C1 segment of cervical spinal cord (tissue), 14 donors: ENCODE measurements at places on chromosomes 4 and X.

GRCh38 chrX:21479695-21480270 lies 105.6 kb downstream of the CNKSR2 start:
- no peak for DNase-seq

GRCh38 chr4:42671431-42672194 lies 14.7 kb upstream of the ATP8A1 start:
- DNase-seq = no peak

GRCh38 chr4:159060161-159060560 lies 42.7 kb upstream of the RAPGEF2 start:
- peak; percentile 2 for DNase-seq

- DNase-seq = no peak
Observed at GRCh38 chrX:109270580-109271484, 211.1 kb downstream of the GUCY2F start.

DNA sequence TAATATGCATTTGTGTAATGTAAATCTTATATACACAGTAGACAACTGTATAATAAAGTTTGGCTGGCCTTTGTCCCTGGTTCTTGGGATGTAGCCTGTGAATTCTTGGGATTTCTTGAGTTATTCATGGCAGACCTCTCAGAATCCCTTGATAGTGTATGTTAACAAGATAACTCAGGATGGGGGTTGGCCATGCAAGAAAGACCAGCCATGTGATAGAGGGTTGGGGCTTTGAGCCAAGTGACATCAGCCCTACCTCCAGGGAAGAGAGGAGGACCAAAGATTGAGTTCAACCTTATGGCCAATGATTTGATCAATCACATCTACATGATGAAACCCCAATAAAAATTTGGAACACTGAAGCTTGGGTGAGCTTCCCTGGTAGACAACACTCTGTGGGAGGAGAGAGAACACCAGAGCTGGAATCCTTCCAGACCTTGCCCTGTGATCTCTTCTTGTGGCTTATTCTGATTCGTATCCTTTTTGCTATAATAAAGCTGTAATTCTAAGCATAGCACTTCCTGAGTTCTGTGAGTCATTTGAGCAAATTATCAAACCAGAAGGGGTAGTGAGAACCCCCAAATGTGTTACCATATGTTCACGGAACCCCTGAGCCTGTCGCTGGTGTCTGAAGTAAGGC lies 11.3 kb downstream of the SLC2A9 start:
- no peak for DNase-seq

DNA sequence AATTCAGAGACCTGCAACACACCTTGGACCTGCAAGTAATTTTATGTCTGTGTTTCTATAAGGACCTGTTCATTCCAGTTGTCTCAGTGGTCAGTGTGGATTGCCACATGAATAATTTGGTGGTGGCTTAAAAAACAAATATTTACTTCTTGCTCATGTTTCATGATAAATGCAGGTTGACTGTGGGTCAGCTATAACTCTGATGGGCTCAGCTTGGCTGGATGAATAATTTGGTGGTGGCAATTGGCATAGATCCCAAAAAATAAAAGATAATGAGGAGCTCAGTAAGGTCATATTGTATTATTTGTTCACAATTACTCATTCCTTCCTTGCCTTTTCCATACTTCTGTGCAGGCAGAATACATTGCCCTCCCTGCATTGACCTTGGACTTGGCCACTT lies 18.9 kb upstream of the SCRG1 start:
- DNase-seq = no peak

DNA sequence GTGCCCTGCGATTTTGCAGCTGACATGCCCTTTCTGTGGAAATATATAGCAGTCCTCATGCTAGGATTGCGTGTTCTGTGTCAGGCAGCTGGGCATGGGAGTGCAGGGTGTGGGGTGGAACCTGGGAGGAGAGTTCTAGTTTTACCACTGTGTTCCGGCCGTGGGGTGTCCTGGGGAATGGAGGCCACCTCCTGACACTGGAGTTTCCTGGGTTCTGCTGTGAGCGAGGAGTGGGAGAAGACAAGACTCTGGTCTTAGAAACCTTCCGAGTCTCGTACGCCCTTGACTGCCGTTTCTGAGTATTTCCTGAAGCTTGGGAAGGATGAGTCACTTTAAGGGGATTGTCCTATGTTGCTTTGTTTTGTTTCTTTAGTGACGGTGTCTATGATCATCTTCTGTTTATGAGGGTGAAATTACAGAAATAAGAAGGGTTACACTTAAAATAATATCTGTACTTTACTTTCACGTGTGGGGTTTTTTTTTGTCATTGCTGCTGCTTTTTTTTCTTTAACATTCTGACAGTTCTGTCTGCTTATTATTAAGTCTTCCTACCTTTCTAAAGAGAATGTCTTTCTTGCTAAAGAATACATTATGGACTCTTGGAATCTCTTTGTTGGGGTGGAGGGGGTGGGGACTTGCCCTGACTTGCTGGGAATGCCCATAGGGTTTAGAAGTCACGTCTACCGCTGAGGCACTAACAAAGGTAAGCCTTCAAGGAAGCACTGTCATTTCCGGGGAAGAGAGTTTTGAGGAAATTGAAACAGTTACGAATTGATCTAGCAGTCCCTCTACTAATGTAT lies 19.1 kb downstream of the CD99 start:
- no peak for DNase-seq

GRCh38 chrX:57918750-57919436 lies 8.6 kb upstream of the ZXDA start:
- no peak for DNase-seq

GRCh38 chr4:41202820-41203568 lies 11.3 kb downstream of the APBB2 start:
- DNase-seq = no peak
